ENCODE measurements at places on chromosomes 7 and 10. TPM values are rescaled to one million over a fixed set of nuclear protein-coding genes. Genes with fewer than 3 reads are reported as not detected.

AGR2 gene
- polyA plus RNA-seq = 183 TPM

CLIP2 gene
- polyA plus RNA-seq = 16.8 TPM

DNA sequence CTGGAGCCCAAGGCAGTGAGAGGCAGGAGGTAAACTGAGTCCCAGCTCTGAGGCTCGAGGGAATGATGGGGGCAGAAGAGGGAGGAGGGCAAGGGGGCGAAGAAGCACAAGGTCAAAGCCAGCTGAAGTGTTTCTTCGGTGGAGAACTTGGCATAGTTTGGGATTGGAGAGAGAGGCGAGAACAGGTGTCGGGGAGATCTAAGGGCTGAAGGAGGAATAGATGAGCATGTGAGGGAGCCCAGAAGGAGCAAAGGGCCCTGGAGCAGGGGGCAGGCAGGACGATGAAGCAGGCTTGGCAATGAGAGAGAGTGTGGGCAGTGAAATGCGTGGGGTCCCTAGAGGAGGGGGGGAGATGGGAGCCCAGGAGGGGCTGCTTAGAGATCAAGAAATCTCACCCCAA, 35.9 kb downstream of the SH3PXD2A start:
- peak overlapping the region; percentile 47 for H3K27ac ChIP-seq
- H3K4me3 ChIP-seq = no peak overlapping the region
- H3K4me1 ChIP-seq = peaks cover 28% of the 10 kb centered on the region

- no peak overlapping the region for H3K4me3 ChIP-seq
- H3K36me3 ChIP-seq = no peaks in the 10 kb centered on the region
- no peak for DNase-seq
- H3K27ac ChIP-seq = no peak overlapping the region
Observed at GRCh38 chr7:145951566-145951965, 165.0 kb upstream of the CNTNAP2 start.

PAPOLB gene
- not detected for polyA plus RNA-seq

ACHE gene
- polyA plus RNA-seq = 16.3 TPM

DNA sequence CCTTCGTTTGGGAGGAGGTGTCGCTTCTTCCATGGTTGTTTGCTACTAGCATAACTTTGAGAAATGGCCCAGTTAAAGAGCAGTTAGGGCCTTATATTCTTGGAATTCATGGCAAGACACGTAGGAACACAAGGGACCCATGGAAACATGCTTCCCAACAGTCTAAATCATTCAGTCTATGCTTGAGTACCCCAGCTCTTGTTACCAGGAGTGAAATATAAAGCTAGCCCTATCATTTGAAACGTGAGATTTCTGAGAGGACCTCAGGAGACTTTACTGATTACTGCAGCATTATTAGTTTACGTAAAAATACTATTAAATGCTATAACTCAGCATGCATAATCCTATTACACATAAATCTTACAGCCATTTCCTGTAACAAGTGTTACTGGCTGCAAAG, 328.6 kb upstream of the CDC14C start:
- no peak for DNase-seq
- H3K27ac ChIP-seq = no peak overlapping the region
- no peak overlapping the region for H3K4me3 ChIP-seq
- H3K4me1 ChIP-seq = no peaks in the 10 kb centered on the region
- no peaks in the 10 kb centered on the region for H3K27me3 ChIP-seq

GRCh38 chr10:121063744-121064143, 212.6 kb downstream of the WDR11 start:
- peak; percentile 77 for DNase-seq
- peak overlapping the region; percentile 22 for H3K27ac ChIP-seq
- H3K36me3 ChIP-seq = no peaks in the 10 kb centered on the region
- H3K4me3 ChIP-seq = no peak overlapping the region
- peaks cover 22% of the 10 kb centered on the region for H3K4me1 ChIP-seq
- H3K27me3 ChIP-seq = no peaks in the 10 kb centered on the region

GRCh38 chr7:36040679-36041078, 112.4 kb upstream of the EEPD1 start:
- H3K4me3 ChIP-seq = no peak overlapping the region
- peaks cover 12% of the 10 kb centered on the region for H3K4me1 ChIP-seq
- H3K27ac ChIP-seq = no peak overlapping the region
- no peak for DNase-seq
- no peaks in the 10 kb centered on the region for H3K27me3 ChIP-seq

GRCh38 chr7:90180011-90180585, 25.8 kb downstream of the STEAP1 start:
- no peaks in the 10 kb centered on the region for H3K36me3 ChIP-seq
- no peaks in the 10 kb centered on the region for H3K4me1 ChIP-seq
- no peak overlapping the region for H3K27ac ChIP-seq
- no peak for DNase-seq
- H3K4me3 ChIP-seq = no peak overlapping the region
- no peaks in the 10 kb centered on the region for H3K27me3 ChIP-seq

DNA sequence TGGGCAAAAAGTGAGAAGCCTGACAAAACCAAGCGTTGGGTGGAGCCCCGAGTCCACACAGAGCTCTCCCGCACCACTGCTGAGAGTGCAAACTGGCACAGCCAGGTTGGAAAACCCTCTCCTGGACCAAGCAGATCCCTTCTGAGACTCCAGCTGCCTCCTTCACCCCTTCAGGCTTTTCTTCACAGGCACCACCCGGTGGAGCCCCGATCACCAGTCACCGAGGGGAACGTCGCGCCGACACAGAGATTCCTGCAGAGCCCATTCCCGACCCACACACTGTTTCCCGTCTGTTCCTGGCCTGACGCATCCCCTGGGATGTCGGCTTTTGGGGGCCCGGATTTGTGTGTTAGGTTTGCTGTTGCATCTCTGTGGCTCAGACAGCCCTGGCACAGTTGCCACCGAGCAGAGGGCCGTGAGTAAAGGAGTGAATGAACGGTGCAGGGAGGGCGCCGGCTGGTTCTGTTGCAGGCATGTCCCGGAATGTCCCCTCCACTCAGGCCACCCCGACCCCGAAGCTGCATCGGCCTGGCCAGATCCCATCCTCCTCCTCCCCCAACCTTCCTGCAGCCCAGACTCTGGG, 51.0 kb upstream of the INPP5A start:
- no peaks in the 10 kb centered on the region for H3K27me3 ChIP-seq
- no peaks in the 10 kb centered on the region for H3K36me3 ChIP-seq
- H3K4me3 ChIP-seq = no peak overlapping the region
- no peak for DNase-seq
- H3K4me1 ChIP-seq = peaks cover 8% of the 10 kb centered on the region

NANOS1 gene
- 6.2 TPM for polyA plus RNA-seq

GRCh38 chr10:49751216-49751615, 10.9 kb downstream of the OGDHL start:
- H3K27ac ChIP-seq = no peak overlapping the region
- H3K4me3 ChIP-seq = no peak overlapping the region
- DNase-seq = no peak
- no peaks in the 10 kb centered on the region for H3K36me3 ChIP-seq
- H3K27me3 ChIP-seq = no peaks in the 10 kb centered on the region
- H3K4me1 ChIP-seq = no peaks in the 10 kb centered on the region

FIGNL1 gene
- polyA plus RNA-seq = 2.7 TPM

GRCh38 chr10:118621304-118621942, 26.0 kb upstream of the PRLHR start:
- H3K4me3 ChIP-seq = no peak overlapping the region
- no peak overlapping the region for H3K27ac ChIP-seq
- H3K4me1 ChIP-seq = no peaks in the 10 kb centered on the region
- peaks cover 20% of the 10 kb centered on the region for H3K27me3 ChIP-seq

HOXA4 gene
- polyA plus RNA-seq = 0.96 TPM

Data from hepatocyte (in vitro differentiated cells).